ENCODE measurements at places on chromosomes 5 and 9. TPM values are rescaled to one million over a fixed set of nuclear protein-coding genes. Genes with fewer than 3 reads are reported as not detected.
A peak's percentile ranks its signal among the peaks of the same experiment; 100 is the strongest.

GRCh38 chr5:125125031-125125823, 378.8 kb upstream of the ZNF608 start:
- DNase-seq: no peak

DNA sequence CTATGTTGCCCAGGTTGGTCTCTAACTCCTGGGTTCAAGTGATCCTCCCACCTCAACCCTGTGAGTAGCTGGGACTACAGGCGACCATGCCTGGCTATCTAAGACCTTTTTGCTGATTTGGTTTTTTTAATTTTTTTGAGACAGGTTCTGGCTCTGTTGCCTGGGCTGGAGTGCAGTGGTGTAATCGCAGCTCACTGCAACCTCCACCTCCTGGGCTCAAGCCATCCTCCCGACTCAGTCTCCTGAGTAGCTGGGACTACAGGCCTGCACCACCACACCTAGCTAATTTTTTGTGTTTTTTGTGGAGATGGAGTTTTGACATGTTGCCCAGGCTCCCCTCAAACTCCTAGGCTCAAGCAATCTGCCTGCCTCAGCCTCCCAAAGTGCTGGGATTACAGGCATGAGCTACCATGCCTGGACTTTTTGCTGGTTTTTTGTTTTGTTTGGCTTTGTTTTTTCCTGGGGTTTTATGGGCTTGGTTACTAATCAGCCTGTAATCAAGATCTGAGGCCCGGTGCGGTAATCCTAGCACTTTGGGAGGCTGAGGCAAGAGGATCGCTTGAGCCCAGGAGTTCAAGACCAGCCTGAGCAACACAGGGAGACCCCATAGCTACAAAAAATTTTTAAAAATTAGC, 3.6 kb downstream of the CYSTM1 start:
- DNase-seq: no peak

GRCh38 chr5:55547781-55548180, 13.0 kb upstream of the PLPP1 start:
- DNase-seq: no peak

DNA sequence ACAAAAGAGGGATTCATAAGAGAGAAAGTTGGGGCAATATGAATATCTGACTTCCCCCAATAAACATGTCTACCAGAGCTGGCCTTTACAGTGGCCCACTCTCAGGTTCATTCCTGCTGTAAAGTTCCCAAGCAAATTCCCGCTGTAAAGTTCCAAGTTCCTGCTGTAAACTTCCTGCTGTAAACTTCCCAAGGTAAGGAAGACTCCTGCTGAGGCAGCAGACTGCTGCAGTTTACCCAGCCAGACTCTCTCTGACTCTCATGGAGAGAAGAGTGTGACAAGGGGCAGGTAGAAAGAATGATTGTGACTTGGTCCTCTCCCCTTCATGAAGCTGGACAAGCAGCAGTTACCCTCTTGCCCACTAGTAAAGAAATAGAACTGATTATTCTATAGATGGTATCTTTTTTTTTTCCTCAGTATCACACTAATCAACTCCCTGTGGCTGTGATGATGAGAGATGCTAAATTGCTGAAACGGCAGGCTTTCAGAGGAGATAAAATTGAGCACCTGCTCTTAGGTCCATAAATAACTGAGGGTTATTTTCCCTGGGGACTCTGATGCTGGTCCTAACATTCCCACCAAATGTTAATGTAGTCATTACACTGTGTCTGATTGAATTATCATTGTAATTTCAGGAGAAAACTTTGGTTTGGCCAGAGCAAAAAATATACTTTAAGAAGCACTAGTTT, 220.4 kb downstream of the PARP8 start:
- no peak for DNase-seq

- DNase-seq: no peak
These were observed 178.2 kb downstream of the ROR2 start for GRCh38 chr9:91771864-91772263.

- DNase-seq: peak; percentile 82
These were observed 58.3 kb downstream of the TRIO start for GRCh38 chr5:14201325-14202045.

DNA sequence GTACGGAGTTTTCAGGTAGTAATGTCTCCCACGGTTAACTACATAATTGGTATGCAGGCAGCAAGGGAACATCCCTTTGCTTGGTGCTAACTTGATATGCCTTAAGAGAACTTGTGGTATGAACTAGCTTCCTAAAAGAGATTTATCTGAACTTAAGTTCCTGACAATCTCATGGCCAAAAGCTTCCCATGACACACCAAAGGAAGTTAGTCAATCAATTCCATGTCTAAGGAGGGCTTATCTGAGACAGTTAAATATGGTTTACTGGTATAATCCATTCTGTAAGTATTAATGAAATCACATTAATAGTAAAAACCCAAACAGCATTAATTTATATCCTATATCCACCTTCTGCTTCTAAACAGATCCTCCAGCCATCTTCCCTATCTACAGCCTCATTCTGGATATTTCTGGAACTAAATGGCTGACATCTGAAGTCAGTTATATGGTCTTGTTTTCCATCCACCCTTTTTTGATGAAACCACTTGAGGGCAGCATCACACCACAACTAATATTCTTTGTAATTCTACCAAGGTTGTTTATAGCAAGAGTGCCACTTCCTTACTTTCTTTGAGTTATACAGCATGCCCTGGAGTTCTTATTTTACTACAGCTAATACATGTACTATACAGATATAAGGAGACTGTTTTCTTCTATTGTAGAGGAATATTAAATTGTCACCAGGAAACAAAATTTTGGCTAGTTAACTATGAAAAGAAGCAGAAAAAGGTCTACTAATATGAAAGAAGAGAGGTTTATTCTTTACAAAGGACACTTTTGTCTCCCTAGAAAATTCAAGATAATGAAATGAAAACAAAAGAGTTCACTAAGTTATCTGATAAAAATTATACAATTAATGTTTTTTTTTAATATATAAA, 34.7 kb downstream of the SHOC1 start:
- DNase-seq: peak; percentile 92

GRCh38 chr5:105150323-105150722, 1587.7 kb upstream of the NUDT12 start:
- DNase-seq: no peak

GRCh38 chr5:15421921-15422412, 78.0 kb upstream of the FBXL7 start:
- no peak for DNase-seq

Gene BARX1
- not detected for total RNA-seq

Gene PPP2R2B
- not detected for total RNA-seq

Gene C8G
- 1.7 TPM for total RNA-seq

Gene PTGER4
- 23.5 TPM for total RNA-seq

Gene TAF7
- total RNA-seq: 60.6 TPM

All from dermis blood vessel endothelial cell (primary cell).